ENCODE measurements at places on chromosomes 2 and 18.

GRCh38 chr2:178449700-178450523, 1.1 kb downstream of the PRKRA start:
- no peak for DNase-seq

DNA sequence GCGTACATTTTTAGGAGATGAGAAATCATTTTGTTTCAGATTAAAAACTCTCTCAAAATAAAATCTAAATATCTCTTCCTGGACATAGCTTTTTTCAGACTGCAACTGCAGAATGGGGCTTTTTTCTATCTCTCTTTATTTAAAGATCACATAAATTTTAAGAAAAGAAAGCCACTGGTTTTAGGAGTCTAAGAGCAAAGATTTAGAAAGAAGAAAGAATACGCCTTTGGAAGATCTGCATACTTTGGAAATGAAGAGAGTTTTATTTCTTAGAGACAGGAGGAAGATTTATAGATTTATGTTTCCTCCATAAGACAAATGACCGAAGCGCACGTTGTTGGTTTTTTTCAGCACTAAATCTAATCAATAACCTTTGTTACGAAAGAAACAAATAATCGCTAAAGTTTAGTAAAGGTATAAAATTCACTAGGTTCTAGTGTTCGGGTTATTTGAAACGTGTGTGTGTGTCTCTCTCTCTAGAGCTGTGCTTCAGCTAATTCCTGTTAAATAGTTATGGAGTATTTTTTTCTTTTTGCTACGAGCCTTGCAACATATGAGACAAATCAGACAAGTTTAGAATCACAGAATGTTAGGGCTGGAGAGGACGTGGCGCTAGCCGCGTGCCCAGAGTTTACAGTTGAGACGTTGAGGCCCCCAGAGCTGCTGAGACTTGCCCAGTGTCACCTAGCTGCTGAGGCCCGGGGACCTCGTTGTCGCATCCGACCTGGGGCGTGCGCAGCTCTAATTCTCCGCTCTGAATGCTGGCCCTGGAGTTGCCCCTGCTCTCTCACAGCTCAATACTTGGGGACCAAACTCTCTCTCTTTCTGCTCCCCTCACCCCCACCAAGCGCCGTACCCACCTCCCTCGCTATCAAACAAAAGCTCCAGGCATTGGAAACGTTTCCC, 69.9 kb downstream of the CTAGE1 start:
- DNase-seq, result no peak

DNA sequence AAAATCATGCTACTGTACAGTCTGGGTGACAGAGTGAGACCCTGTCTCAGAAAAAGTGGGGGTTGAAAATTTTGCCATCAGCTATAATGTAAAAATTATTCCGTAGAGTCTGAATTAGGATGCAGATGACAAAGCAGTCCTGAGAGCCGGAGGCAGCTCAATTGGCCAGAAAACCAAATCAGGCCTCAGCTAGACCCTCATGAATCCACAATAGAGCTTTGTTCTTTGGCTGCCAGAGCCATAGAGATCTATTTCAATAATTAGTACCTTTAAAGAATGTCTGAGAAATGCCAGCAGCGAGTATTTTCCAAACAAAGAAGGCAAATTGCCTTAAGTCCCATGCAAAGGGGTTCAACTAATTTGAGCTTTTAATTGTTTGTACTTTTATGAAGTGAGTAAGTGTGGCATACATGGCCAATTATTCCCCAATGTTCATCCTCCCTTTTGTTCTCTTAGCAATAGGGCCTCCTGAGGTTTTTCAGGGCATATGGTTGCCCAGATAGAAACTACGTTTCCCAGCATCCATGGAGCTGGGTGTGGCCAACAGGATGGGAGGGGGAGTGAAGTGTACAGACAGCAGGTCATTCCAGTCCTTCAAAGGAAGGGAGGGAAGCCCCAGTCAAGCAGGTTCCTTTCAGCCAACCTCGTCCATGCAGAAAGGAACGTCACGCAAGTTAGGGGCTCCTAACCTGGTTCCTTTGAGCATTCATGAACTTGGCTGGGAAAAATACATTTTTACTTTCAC, 211.3 kb upstream of the APCDD1 start:
- DNase-seq, result no peak

DNA sequence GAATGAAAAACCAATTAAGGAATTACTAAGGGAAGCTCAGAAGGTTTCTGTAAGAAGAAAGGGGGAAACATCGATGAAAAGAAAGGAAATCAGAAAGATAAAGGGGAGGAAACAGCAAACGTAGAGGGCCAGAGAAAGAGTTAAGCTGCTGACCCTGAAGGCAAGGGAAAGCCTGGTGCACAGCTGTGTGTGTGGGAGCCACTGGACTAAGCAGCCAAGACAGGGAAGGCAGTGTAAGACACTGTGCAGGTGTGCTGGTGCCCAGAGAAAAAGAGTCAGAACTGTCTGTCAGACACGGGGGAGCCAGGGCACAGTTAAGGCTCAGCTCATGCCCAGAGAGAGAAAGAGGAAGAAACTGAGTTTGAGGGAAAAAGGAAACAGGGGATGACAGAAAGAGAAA, 104.0 kb downstream of the HIBCH start:
- DNase-seq, result no peak

GRCh38 chr2:46964835-46965560, 49.4 kb upstream of the MCFD2 start:
- DNase-seq, result no peak

DNA sequence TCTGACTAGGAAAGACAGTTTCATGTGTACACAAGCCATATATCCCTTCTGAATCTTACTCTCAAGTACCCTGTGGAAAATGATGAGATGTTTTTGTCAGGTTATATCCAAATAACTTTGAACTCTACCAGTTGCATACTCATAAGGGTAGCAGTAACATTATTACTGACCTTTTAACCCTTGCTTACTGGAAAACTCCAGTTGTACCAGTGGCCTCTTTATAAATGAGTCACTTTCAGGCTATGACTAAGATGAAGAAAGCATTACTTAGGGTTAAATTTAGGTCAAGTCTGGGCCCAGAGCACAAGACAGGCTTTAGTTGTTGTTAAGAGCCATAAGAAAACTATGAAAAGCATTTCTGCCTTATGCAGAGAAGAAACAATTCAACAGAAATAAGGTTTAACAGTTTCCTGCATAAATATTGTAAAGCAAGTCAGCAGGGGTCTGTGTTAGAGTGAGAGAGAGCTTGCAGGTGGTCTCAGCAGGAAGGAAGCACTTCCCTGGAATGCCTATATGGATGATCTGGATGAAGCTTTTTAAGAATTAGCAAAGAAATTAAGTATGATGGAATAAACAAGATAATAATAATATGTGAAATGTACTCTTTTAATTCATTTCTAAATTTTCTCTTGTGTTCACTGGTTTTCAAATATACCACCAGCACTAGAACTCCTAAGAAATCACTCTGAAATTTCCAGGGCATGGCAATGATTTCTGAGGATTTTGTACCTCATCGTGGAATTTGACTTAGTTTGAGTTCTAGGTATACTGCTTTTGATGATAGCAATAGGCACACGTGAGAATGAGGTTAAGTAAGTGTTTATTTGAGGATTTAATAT, 126.6 kb downstream of the UBE2E3 start:
- DNase-seq, result no peak

DNA sequence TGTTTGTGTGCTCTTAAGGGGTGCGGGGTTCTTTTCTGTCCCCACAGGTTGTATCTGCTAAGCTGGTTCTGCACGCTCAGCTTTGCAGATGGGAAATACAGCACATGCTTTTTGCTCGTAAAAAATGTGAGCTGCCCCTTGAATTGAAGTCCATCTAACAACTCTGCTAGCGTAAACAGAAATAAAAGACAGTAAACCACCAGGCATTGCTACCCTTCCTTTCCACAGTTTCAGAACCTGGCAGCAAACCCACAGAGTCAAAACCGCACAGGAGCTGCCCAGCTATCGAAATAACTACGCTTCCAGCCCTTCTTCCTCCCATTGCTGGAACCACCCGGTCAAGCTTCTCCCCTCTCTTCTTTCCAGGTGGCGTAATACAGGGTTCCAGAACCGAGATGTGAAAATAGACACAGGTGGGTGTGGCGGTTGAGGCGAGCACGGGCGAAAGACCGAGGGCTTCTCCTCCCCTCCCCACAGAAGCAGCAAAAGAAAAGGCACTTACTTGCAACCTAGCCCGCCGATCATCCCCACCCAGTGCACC, 479 bp downstream of the SCN9A start:
- DNase-seq, result no peak

- DNase-seq, result no peak
These were observed 188.5 kb upstream of the HDAC4 start for GRCh38 chr2:239589270-239589825.

DNA sequence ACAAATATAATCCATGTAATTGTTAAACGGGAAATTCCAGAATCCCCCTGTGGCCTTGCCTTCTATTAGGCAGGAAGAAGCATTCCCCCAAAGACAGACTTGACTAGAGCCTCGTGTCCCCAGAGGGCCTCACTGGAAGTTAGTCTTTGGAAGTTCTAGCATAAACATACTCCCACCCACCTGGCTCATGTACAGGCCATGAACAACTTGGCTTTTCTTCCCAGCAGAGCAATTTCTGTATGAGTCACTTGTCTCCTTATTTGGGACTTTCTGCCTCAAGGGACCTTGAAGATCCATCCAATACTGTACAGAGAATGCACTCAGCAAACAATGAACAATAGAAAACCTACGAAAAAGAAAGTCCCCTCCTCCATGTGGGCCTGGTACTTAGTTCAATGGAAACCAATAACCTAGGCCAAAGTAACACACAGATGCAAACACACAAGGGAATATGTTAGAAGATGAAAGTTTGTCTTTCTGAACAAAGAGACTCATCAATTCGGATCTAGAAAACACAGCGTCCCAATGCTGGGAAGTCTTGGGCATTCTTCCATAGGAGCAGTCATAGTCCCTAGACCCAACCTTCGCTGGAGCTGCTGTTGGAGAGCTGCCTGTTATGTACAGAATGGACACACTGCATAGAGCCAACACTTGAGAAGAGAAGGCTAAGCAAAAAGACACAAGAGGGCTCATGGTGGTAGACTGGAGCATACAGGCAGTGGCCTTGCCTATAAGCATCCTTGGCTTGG, 303.5 kb downstream of the HRH4 start:
- DNase-seq, result no peak

DNA sequence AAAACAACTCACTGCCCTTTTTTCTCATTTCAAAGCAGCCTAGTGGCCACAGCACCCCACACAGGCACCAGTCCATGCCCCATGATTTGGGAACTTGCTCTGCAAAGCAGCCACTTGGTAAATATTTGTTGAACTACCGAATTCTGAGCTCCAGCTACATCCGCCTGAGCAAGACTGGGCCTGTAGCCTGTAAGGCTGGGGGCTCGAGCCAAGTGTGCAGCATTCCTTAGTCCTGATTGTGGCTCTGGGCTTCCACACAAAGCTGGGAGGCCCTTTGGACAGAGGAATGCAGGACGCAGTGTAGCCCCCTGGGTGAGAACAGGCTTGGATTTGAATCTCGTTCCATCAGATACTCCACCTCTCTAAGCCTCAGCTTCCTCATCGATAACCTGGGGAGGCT, 88.4 kb downstream of the ACTR2 start:
- no peak for DNase-seq

GRCh38 chr2:109516445-109517117, 97.2 kb downstream of the SEPTIN10 start:
- no peak for DNase-seq

DNA sequence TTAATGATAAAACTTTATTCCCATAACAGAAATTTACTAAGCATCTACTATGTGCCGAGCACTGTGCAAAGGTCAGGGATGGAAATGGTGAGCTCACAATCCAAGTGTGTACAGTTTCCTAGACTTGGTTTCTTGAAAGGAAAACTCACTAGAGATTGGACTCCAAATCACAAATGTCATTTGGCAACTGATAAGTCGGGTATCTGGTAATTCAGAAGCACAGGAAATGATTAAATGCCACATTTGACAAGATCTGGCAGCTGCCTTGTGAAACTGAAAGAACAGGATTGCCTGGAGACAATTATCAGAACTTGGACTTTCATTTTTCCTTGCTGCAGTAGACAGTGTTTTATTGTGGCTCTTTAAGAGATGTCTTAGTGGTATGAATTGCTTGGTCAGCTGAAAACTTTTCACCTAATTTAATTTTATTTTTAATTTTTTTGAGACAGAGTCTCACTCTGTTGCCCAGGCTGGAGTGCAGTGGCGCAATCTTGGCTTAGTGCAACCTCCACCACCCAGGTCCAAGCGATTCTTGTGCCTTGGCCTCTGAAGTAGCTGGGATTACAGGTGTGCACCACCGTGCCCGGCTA, 19.2 kb downstream of the ITGA6 start:
- no peak for DNase-seq

GRCh38 chr2:211688196-211688595, 850.4 kb downstream of the ERBB4 start:
- DNase-seq, result no peak
